SHP77 treated with DMSO at 0.1 percent for 48 hours (cell line): ENCODE measurements at places on chromosomes 4 and X.

DNA sequence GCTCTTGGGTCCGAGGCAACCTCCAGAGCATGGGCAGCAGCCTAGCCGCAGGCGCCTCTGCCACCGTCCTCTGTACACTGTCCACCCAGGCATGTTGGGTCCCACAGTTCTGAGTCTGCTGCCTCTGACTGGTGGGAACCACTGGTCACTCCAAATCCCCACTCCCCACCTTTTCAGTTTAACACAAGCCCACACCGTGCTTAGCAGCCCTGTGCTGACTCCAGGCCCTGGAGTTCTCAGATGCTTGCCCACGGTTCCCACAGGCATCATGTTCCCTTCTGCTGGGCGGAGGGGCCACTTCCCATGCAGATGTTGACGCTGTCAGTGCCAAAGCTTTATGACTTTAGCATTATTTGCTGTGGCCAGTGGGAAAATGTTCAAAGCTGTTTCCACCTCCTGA, 104.5 kb downstream of the SCD5 start:
- no peak for DNase-seq

DNA sequence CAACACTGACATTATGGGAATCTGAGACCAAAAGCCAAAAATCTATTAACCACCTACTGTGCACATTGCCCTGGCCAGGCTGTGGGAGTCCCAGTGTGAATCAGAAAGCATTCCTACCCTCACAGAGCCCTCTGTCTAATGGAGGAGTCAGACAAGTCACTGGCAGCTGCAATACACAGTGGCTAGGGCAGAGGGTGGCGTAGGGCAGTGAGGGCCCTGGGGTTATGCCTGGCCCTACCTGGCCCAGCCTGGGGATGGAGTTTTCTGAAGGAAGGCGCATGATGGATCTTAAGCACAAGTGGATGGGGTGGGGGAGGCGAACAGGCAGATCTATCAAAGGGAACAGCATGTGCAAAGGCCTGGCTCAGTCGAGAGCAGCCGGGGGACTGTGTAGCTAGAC, 10.8 kb downstream of the JAKMIP1 start:
- no peak for DNase-seq

GRCh38 chrX:124194901-124195300, 137.6 kb upstream of the TEX13D start:
- no peak for DNase-seq

DNA sequence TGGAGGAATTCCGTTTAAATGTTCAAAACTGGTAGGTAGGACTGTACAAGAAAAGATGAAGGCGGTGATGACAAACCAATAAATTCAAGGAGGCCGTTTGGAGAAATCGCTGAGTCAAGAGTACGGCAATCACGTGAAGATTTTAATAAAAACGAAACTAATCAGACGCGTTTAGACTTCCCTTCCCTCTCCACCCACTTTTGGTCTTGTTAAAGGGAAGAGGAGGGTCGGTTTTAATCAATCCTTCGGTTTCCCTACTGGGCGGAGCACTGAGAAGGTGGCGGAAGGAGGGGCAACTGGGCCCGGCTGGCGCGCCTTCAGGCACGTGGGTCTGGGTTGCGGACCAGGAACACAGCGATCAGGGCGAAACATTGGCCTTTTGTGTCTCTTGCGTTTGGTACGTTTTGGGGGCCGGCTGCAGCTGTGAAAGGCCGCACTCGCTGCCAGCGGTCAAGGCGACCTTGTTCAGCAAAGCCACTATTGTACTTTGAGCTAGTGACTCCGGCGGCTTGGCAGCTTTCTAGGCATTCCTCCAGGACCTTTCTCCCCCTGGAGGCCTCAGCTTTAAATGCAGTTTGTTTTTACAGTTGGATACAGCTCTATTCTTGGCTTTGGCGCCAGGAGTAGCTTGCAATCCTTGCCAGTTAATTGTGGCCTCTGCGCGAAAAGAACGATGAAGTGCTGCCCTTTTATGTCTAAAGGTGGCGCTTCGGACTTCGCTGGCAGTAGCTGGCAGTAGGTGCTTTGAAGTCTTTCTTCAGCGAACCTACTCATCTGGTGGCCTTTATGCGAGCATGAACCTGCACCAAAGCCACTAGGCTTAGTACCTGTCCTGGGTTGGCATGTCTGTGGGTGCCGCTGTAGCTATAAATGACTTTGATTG, 16.8 kb upstream of the LAMP2 start:
- DNase-seq = peak; percentile 73

GRCh38 chr4:92988301-92988700, 684.5 kb downstream of the GRID2 start:
- DNase-seq = no peak

- DNase-seq = no peak
Observed at GRCh38 chrX:70452143-70452733, 7.6 kb downstream of the DLG3 start.

- no peak for DNase-seq
Observed at GRCh38 chrX:19005909-19006308, 22.0 kb upstream of the PHKA2 start.

- DNase-seq = no peak
Observed at GRCh38 chr4:23212558-23212957, 519.8 kb downstream of the GBA3 start.

DNA sequence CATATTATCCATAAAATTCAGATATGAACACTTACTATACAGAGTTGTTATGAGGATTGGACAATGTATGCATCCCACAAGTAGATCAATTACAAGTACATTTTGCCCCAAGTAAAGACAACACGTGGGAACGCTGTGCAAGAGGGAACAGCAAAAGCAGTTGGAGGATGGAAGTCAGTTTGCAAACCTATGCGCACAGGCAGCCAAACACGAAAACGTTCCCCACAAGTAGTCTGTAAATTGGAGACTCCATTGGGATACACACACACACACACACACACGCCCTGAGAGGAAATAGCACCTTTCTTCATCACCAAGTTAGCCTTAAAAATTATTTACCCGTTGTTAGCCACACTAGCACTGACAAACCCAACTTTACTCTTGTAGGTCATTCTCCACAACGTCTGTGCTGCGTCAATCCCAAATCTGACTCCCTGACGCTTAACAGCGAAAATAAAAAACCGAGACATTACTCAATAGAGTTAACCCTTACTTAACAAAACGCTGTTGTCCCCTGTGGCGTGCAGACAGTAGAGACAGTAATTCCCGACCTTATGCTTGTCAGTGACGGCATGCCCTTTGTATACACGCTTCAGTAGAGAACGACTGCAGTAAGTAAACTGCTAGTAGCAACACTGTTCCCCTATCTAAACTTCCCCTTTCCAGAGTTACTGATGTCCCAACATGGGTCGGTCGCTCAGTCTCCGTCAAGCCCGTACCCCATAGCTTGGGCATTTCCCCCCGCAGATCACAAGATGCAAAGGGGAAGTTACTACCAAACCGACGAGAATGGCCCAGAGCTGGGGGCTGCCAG, 730 bp downstream of the MANBA start:
- DNase-seq = no peak

GRCh38 chr4:65924843-65925242, 254.6 kb upstream of the EPHA5 start:
- DNase-seq = no peak

- DNase-seq = no peak
Observed at GRCh38 chr4:71303287-71303686, 35.5 kb upstream of the SLC4A4 start.

GRCh38 chrX:16429406-16429805, 220.6 kb upstream of the S100G start:
- DNase-seq = no peak

DNA sequence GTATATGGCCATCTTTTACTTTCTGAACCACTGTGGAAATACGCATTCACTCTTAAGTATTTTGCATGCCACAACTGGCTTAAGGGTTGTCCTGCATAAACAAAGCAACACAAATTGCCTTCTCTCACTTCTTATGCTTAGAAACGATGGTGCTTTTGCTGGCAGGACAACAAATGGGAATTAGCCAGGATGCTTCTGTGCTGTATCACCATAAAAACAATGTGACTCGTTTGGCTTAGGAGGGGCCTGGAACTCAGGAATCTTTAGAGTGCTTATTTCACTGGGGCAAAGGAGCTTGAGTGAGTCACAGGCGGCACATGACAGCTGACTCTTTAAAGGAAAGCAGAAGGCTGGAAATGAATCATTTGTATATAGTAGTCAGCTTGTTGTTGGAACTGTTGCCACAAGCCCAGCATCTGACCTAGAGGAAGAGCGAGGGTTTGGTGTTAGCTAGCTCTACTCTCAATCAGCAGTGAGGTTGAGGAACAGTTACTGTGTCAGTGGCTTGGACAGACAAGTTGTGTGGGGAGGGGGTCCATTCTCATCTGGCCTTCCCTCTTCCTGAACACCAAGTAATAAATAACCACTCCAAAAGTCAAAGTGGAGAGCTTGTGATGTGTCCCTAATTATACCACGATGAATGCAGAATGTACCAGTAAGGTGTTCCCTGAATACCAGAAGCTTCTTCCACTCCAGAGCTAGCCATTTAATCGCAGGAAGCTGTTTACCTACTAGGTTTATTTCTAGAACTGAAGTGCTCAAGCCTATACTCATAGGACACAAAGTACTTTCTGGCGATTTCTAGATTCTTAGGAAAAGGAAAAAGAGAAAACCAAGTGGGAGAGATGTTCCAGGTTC, 293.1 kb downstream of the CAMK2D start:
- DNase-seq = no peak

- DNase-seq = peak; percentile 26
Observed at GRCh38 chr4:47692691-47693090, 145.2 kb downstream of the CORIN start.

DNA sequence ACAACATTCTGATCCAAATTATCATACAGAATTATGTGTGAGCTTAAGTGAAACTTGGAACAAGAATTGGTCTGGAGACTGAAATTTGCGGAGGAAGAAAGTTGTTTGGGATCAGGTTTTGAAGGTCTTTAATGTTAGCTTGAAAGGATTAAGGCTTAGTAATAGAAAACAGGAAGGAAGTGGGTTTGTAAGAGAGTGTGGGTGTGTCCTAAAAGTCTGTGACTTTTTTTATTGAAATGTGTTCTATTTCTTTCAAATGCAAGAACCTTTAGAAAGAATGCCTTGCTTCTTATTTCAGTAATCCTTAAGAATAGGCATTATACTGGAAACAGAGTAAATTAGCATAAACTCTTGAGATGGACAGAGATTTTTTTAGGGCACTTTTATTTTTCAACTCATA, 198.0 kb downstream of the GALNTL6 start:
- no peak for DNase-seq

GRCh38 chr4:71550220-71551165, 211.7 kb downstream of the SLC4A4 start:
- no peak for DNase-seq

GRCh38 chrX:1222531-1223241, 10.2 kb upstream of the CRLF2 start:
- no peak for DNase-seq

GRCh38 chrX:16222151-16222550, 54.9 kb downstream of the MAGEB17 start:
- no peak for DNase-seq

DNA sequence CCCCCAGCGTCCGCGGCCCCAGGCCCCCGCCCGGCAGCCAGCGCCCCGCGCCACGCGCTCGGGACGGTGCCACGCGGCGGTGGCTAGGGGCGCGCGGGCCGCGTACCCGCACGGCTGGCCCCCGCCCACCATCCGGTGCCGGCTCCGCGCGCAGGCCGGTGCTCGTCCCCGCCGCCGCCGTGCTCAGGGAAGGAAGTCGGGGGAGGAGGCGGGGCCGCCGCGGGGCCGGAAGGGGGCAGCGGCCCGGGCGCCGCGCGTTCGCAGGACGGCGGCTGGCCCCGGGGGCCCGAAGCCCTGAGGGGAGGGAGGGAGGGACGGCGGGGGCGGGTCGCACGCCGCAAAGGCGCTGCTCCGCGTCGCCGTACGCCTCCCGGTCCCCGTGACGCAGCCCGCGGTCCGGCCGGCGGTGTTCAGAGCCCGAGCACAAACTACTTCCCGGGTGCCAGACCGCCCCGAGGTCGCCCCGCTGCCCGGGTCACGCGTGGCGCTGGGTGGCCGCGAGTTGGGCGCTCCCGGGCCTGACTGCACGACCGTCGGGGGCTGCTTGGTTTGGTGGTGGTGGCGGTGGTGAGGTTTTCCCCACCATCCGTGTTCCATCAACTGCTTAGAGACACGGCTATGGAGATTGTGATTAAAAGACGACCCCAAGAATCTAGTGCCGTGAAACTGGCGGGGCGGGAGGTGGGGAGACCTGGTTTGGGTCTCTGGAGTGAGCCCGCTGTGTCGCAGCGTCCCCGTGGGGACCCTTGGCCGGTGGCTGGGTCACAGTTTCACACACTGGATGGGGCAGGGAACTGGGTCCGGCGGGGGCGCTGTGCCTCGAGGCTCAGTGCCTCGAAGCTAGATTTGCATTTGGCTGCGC, at the start of gene DCTD:
DCTD (minus strand) TSS at position 205 of the 862 bp plus-strand sequence. CDS start 1,818 bp downstream, outside the sequence.
- DNase-seq = no peak

- DNase-seq = no peak
Observed at GRCh38 chr4:15117270-15117946, 115.1 kb downstream of the CPEB2 start.

DNA sequence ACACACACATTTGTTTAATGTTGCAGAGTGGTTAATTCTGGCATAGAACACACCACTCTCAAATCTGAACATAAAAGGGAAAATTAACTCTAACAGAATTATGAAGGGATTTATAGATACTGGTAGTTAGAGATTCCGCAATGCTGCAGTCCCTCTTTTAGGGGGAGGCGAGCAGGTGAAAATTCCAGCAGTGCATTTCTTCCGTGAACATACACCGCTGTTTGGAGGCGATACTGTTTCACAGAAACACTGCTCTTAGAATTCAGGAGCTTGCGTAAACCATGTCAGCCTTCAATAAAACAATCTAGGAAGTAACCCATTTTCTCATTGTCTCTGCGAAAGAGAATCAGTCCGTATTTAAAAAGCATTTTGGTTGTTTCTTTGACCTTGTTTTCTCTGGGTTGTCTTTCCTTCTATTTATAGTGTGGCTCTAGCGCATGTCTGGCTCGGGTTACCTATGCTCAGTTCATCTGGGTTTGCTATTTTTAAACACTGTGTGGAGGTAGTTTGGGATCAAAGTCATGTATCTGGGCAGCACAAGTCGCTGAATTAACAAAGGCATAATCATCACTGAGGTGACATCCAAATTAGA, 90.4 kb downstream of the GPAT3 start:
- DNase-seq = no peak

GRCh38 chr4:176052744-176053143, 12.9 kb upstream of the WDR17 start:
- DNase-seq = no peak

GRCh38 chr4:181701894-181702293, 541.3 kb upstream of the TENM3 start:
- no peak for DNase-seq

- DNase-seq = no peak
Observed at GRCh38 chr4:820230-821172, 5.4 kb downstream of the CPLX1 start.

DNA sequence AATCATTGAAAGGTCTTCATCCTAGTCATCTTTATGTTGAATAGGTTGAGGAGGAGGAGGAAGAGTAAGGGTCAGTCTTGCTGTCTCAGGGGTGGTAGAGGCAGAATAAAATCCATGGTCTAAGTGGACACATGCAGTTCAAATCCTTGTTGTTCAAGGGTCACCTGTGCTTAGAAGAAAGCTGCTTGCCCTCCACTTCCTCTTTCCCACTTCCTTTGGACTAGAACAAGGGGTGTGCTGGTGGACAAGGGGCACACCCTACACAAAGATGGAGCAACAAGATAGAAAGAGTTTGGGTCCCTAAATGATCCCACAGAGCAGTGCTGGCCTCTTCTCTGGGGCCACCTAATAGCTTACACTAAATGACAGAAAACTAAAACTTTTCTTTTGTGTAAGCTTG, 47.9 kb downstream of the HSD17B13 start:
- no peak for DNase-seq

- no peak for DNase-seq
Observed at GRCh38 chrX:146160443-146161203, 343.0 kb downstream of the SLITRK2 start.

GRCh38 chrX:9127986-9128385, 94.1 kb upstream of the FAM9B start:
- DNase-seq = no peak
